ENCODE measurements at places on chromosomes 12 and 14.

DNA sequence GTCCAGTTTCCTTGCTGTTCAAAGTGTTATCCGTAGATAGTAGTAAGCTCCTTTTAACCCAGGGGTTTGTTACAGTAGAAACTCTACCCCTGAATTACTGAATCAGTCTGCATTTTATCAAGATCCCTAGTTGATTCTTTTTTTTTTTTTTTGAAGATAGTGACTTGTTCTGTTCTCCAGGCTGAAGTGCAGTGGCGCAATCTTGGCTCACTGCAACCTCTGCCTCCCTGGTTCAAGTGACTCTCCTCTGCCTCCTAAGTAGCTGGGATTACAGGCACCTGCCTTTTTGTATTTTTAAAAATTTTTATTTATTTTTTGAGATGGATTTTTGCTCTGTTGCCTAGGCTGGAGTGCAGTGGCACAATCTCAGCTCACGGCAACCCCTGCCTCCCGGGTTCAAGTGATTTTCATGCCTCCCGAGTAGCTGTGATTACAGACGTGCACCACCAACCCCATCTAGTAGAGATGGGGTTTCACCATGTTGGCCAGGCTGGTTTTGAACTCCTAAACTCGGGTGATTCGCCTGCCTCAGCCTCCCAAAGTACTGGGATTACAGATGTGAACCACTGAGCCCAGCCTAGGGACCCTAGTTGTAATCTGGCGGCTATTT lies 10.5 kb downstream of the LARP4 start:
- no peak for DNase-seq

GRCh38 chr12:54991161-54991990 lies 6.8 kb upstream of the TESPA1 start:
- peak; percentile 30 for DNase-seq

DNA sequence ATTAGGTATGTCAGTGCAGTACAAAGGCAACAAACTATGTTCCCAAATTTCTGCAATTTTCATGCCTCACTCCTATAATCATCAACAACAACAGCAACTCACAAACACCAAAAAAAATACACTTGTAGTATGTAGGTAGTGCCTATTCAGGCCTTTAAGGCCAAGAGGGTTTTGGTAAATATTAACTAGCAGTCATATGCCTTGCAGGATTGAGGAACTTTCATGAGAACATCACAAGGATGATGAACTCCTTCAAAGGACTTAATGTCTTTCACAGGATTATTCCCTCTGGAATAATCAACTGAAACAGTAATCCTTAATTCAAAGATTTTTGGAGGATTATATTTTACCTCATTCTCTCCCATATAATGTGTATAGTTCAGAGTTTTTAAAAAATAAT lies 293.8 kb downstream of the NOVA1 start:
- DNase-seq, result no peak

DNA sequence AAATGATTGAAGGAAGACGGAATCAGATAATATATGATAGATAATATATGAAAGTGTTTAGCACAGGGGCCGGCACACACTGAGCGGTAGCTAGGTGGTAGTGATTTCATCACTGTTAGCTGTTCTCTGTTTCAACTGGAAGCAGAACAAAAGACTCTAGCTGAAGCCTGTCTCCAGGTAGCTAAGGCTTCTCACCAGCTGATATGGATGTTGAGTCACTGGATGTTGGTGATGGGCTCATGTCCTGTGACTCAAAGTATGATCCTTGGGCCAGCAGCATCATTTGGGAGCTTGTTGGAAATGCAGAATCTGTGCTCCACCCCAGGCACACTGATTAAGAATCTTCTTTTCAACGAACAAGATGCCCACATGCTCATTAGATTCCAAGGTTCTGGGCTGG lies 21.7 kb upstream of the KCNA5 start:
- DNase-seq, result no peak

DNA sequence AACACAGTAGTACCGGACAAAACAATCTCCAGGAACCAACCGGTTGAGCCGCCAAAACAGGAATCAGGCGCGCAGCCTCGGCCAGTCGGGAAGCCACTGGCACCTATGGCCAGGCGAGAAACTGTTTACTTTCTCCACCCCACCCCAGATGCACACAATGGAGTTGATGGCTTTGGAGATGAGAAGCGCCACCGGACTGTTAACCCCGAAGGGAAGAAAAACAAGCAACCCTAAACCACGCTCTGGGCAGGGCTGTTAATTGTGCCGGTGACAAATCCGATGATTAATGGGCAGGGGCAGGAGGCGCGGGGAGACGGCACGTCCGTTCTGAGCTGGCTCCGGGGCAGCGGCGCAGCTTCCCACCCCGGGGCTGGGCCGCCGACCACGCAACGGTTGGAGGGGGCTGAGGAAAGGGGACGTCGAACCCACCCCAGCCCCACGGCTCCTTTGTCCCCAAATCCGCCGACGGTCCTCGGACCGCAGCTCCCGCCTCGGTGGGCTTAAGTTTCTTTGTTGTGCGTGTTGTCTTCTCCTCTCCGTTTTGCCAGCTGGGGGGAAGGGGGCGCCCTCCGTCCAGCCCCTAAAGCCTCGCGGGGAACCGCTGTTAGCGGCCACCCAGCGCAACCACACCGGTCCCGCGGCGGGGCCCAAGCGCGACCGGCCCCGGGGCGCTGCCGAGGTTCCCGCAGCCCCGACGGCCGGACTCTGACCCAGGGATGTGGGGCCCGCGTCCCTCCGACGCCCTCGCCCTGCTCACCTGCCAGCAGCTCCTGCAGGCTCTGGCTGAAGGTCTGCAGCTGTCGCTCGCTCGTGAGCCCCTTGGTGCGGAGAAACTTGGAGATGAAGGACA lies 790 bp downstream of the BTG1 start:
- peak; percentile 42 for DNase-seq

- DNase-seq, result no peak
These were observed 10.6 kb downstream of the MCRS1 start for GRCh38 chr12:49557187-49557916.

DNA sequence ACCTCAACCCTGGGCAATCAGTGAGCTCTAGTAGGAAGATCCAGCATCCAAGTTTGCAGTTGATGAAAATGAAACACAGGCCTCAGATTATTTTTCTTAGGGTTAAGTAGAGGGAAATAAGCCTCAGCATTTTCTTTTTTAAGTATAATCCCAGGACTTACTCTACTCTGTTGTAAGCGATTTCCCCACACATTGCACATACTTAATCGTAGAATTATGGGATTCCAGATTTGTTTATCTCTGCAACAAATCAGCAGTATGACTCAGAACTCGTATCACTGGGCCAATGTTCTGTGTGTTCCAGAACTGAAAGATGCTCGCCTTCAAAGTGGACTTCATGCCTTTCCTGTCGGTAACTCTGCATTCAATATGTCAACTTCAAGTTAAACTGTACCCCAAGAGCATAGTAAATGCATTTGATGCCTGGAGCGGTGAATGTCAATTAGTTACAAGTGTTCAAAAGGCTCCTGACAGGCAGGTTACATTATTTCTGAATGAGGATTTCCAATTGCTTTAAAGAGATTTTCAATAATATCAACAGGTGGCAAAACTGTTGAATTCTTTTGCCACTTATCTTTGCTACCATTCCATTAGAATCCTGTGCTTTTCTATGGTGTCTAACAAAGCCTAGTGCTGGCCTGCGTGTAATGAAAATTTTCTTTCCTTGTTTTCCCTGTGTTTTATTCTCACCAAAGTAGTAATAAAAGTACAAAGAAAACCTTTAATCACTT lies 323.8 kb upstream of the SYT1 start:
- DNase-seq, result no peak

GRCh38 chr14:80957613-80958012 lies 2.2 kb downstream of the TSHR start:
- DNase-seq, result no peak

- DNase-seq, result no peak
These were observed 12.0 kb downstream of the MEG3 start for GRCh38 chr14:100837805-100838350.

DNA sequence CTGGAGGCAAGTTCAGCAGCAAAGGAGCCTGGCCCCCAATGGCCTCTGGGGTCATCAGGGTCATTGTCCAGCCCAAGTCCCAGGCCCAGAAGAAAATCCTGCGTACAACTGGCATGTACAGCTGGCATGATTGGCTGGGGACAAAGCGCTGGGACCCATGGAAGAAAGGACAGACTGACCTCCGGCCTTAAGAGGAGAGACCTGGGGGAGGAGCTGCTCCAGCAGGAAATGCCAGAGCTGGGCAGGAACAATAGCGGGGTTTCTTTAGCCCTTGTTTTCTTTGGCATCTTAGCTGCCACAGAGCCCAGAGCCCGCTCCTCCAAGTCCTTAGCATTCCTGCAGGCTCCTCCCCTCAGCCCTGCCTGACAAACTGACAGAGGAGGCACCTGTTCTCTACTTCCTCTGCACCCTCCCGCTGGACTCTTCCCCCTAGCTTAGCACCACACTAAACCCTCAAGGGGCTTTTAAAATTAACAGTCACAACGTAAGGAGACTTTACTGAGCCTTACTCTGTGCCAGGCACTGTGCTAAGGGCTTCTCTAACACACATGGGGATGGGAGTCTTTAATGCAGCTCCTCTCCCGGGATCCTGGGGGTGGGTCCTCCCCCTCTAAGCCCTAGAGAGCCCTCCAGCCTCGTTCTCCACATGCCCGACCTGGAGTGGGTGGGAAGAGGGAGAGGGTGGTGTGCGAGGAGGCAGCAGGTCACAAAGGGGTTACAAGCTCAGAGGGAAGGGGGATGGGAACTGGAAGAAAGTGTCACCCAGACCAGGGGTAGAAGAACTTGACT lies 1.8 kb upstream of the AQP5 start:
- no peak for DNase-seq
